ENCODE measurements at places on chromosomes 12 and 14.
A peak's percentile ranks its signal among the peaks of the same experiment; 100 is the strongest.

GRCh38 chr14:71478542-71478941, 453.7 kb upstream of the RGS6 start:
- DNase-seq = no peak

- DNase-seq = no peak
These were observed 32.2 kb downstream of the TESC start for GRCh38 chr12:117067016-117067415.

GRCh38 chr12:5258926-5259325, 173.0 kb upstream of the NTF3 start:
- no peak for DNase-seq

GRCh38 chr14:90820958-90821357, 4.7 kb upstream of the TTC7B start:
- DNase-seq = peak; percentile 43

- no peak for DNase-seq
These were observed 113.6 kb downstream of the CCER1 start for GRCh38 chr12:90841336-90841735.

DNA sequence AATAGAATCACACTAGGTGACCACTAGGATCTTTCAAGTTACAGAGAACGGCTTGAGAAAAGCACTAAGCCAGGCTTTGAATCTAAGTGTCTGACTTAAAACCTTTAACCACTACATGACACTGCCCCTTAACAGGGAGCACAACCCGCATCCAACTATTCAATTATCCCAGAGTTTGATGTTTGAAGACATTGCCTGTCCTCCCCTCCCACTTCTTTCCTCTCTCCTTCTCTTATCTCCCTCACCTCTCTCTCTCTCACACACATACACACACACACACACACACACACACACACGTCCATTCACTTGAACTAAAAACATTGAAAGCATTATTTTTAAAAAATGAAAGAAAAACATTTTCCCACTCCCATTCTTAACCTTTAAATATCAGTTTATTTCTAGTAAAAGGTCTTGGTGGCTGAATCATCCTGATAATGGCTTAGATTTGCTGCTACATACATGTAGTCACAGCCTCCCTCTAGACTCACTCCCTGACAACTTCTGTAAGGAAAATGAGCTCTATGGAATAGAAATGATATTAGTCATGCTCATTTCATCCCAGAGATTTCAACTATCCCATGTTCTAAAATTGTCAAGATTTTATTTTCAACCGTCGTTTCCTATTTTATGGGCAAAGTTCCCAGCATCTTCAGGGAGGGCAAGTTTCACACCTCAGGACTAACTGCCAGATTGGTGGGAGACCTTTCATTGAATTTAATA, 53.5 kb upstream of the RAP1B start:
- no peak for DNase-seq

DNA sequence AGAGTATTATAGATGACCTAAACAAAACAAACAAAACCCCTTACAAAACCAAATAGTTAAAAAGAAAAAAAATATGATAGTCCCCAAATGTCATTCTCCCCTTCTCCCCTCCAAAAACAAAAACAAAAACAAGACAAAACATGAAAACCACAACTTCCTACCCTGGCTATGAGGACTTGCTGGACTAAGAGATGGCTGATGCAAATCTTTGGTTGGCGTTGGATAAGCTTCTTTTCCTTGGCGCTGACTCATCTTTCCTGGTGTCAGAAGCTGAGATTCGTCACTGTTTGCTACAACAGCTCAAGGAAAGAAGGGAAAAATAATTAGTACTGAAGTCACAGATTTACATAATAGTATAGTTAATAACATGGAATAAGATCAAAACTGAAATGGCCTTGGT, 102.5 kb upstream of the BBS10 start:
- no peak for DNase-seq

- no peak for DNase-seq
These were observed 3.5 kb upstream of the PTPRO start for GRCh38 chr12:15318841-15319240.

- no peak for DNase-seq
These were observed 24.3 kb upstream of the GLIPR1L2 start for GRCh38 chr12:75366629-75367028.

DNA sequence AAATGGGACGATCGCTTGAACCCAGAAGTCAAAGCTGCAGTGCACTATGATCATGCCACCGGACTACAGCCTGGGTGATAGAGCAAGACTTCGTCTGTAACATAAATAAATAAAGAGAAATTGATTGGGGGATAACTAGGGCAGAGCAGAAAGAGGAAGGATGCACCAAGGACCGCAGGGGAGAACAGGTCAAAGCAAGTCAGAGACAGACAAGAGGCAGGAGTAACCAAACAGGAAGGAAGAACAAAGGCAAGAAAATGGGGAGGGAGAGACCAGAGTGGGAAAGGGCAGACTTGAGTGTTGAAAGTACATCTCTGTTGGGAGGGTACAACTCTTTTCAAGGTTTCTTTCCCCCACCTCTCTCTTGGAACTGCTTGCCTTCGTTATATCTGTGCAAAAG, 50.8 kb upstream of the ELK3 start:
- DNase-seq = no peak

- DNase-seq = no peak
These were observed 4.1 kb downstream of the SHMT2 start for GRCh38 chr12:57233357-57234232.

- DNase-seq = no peak
These were observed 135.9 kb downstream of the GARIN6 start for GRCh38 chr12:99783421-99783820.

- DNase-seq = peak; percentile 17
These were observed 11.7 kb upstream of the CACNA2D4 start for GRCh38 chr12:1929985-1930802.

DNA sequence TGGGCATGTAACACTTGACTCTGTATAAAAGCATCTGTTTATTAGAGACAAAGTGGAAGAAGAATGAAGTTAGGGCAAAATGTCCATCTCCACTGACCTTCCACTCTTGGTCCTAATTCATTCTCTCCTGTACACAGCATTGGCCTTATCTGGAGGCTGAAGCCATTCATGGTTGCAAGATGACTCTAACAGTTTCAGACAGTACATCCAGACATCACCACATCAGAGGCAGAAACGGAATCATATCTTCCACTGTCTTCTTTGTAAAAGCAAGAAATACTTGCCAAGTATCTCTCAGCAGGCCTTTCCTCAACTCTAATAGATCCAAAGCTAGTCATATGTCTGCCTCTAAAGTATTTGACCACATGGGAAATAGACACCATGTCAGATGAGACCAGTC, 41.1 kb downstream of the PTHLH start:
- DNase-seq = no peak

DNA sequence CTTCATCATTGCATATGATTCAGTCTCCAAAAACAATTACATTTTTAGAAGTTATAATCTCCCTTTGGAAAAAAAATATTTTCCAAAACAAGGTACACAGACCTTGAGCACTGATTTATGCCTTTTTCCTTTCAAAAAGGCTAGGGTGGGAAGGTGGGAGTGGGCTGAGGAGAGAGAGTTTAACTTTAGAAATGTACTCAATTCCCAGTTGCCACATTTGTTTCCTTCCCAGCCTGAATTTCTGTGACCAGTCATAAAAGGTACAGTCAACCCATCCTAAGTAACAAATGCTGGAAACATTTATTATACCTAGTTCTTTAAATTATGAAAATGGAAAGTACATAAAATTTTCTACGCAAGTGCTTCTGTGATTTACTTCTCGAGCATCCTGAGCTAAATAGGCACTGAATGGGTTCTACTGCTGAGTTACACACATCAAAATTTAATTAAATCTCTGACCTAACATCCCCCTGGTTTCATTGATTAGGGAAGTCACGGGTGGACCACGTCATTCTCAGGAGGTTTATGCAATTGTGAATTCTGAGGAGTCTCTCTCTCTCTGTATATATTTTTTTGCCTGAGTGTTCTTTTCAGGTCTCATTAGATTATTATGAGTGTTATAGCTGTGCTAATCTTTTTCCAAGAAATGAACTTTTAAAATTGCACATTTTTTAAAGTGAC, 371.8 kb downstream of the BTG1 start:
- no peak for DNase-seq

DNA sequence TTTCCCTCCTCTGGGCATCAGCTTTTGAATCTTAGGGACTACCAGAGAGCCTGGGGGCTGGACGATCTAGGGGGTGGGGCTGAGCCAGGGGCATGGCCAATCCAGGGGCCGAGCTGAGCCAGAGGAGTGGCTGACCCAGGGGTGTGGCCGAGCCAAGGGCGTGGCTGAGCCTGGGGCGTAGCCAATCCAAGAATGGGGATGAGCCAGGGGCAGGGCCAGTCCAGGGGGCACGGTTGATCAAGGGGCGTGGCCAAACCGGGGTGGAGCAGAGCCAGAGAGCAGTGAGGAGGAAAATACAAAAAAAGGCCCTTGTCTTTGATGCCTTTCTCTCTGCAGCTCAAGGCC, 219.3 kb upstream of the NOS1 start:
- DNase-seq = no peak

DNA sequence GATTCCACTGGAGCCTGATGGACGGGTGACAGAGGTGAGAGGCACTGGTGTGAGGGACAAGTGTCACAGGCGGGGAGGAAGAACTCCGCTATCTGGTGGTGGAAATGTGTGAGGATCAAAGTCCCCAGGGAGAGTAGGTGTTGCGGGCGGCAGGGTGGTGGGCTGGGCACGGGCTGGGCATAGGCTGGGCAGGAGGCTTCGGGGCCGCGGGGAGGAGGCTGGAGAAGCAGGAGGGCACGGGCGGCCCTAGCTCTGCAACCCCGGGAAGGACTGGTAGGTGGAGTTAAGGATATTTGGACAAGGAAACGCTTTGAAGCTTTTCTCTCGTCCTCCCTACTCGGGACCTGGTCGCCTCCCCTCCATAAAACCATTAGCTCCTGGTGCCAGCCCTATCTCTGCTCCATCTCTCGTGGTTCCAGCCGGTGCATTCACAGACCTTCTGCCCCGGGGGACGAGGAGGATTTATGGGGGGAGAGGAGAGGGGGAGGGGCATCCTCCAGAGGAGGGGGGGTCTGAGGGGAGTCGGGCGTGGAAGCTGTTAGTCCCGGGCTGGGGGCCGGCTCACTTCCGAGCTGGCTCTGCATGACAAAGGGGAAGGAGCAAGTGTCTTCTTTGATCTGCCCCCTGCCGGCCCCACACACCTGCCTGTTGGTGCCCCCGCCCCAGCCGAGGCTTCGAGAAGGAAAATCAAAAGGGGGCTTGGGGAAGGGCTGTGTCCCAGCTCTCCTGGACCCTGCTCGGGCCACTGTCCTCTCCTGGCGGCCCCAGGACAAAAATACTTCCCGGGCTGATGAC, 504 bp downstream of the WNT5B start:
- no peak for DNase-seq

- DNase-seq = no peak
These were observed 2.2 kb downstream of the NAB2 start for GRCh38 chr12:57090924-57091637.

DNA sequence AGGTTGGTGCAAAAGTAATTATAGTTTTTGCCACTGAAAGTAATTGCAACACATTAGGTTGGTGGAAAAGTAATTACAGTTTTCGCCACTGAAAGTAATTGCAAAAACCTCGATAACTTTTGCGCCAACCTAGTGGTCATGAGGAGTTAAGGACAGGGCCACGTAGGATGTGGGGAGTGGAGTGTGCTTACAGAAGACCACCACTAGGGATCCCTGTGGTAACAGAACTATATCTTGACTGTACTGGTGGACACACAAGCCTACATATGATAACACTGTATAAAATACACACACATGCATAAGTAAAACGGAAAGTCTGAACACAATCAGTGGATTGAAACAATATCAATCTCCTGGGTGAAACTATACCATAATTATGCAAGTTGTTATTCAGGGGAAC, 187.4 kb upstream of the ABCD2 start:
- no peak for DNase-seq

All from stomach (tissue), 19 donors.